ENCODE measurements at places on chromosomes 12 and 14.

DNA sequence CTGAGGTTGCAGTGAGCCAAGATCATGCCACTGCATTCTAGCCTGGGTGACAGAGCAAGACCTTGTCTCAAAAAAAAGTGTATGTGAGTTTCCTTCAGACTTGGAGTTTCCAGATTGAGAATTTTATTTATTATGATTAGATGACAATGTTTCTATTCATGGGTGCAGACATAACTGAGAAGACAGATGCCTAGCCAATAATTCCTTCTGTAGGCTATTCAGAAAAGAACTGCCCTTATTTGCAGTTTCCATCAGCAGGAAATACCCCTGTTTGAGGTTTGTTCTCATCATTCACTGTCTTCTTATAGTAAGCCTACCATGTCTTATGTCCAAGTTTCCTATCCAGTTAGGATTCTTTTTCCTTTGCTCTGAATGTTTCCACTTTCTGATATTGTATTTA is 269.0 kb downstream of the KTN1 start:
- DNase-seq: no peak

- no peak for DNase-seq
Observed at GRCh38 chr14:56816574-56817391, 6.5 kb upstream of the OTX2 start.

GRCh38 chr12:130073721-130074120 is 88.5 kb upstream of the FZD10 start:
- peak; percentile 7 for DNase-seq

DNA sequence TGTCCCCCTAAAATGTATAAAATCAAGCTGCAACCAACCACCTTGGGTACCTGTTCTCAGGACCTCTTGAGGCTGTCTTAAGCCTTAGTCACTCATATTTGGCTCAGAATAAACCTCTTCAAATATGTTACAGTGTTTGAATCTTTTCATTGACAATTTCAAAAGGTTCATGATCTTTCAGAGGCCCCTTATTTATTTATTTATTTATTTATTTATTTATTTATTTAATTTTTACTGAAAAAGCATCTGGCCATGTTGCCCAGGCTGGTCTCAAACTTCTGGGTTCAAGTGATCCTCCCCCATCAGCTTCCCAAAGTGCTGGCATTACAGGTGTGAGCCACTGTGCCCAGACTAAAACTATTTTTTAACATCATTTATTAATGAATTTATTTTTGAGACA is 8.2 kb upstream of the NUDT4 start:
- DNase-seq: no peak

- DNase-seq: no peak
Observed at GRCh38 chr14:101474563-101475455, 86.5 kb upstream of the DIO3 start.

GRCh38 chr14:92413379-92413778 is 90.4 kb downstream of the SLC24A4 start:
- no peak for DNase-seq

- DNase-seq: no peak
Observed at GRCh38 chr14:46686652-46687051, 35.1 kb upstream of the RPL10L start.

DNA sequence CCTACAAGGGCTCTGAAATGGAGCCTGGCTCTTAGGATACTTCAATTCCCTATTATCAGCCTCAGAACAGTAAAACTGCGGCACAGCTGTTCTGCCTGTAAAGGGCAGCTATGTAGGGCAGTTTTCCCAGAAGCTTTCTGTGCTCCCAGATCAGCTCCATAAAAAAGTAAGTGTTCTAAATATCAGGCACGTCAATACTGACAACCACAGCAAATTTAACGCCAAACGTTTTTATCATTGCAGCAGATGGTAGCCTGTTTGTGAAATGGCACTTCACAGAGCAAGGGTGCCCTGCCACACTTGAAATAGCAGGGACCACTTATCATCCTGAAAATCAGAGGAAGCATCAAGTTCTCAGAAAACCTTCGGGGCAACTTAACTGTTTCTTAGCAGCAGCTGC is 54.8 kb upstream of the PTHLH start:
- DNase-seq: no peak

GRCh38 chr12:57430112-57430930 is 522 bp downstream of the R3HDM2 start:
- DNase-seq: peak; percentile 54

DNA sequence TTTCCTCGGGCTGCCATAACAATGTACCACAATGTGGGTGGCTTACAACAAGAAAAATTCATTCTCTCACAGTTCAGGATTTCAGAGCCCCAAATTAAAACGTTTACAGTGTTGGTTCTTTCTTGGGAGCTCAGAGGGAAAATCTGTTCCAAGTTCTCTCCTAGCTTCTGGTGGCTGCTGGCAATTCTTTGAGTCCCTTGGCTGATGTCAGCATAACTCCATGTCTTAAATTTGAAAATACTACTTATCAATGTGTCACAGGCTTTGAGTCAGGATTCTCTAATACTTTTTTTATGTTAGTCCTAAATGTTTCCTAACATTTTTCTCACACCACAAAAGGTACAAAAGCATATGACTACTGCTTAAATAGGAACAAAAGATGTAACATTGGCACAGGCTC is 198.4 kb upstream of the ATXN7L3B start:
- no peak for DNase-seq

DNA sequence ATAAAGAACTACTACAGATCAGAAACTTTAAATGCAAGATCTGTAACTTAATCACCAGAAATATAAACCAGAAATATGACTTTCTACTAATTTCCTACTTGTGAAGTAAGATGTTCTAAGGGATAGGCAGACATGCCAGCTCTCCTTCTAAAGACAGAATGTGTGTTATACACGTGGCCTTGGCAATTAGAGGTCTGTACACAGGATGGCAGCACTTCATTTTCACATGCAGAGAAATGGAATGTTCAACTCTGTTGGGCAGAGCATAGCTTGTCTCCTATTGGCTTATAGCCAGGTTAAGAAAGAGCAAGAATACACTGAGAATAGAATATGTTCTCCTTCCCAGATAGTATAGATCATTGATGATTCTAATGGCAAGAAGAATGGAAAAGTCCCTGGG is 403.8 kb downstream of the DAD1 start:
- peak; percentile 56 for DNase-seq

DNA sequence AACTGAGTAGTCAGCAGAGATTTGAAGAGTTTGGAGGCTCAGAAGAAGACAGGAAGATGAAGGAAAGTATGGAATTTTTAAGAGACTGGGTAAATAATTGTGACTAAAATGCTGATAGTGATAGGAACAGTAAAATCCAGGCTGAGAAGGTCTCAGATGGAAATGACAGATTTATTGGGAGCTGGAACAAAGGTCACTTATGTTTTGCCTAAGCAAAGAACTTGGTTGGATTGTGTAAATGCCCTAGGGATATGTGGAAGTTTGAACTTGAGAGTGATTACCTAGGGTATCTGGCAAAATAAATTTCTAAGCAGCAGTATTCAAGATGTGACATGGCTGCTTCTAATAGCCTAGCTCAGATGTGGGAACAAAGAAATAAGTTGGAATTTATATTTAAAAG is 180.9 kb downstream of the TRHDE start:
- DNase-seq: no peak

GRCh38 chr14:95296966-95297365 is 22.7 kb downstream of the CLMN start:
- DNase-seq: no peak

DNA sequence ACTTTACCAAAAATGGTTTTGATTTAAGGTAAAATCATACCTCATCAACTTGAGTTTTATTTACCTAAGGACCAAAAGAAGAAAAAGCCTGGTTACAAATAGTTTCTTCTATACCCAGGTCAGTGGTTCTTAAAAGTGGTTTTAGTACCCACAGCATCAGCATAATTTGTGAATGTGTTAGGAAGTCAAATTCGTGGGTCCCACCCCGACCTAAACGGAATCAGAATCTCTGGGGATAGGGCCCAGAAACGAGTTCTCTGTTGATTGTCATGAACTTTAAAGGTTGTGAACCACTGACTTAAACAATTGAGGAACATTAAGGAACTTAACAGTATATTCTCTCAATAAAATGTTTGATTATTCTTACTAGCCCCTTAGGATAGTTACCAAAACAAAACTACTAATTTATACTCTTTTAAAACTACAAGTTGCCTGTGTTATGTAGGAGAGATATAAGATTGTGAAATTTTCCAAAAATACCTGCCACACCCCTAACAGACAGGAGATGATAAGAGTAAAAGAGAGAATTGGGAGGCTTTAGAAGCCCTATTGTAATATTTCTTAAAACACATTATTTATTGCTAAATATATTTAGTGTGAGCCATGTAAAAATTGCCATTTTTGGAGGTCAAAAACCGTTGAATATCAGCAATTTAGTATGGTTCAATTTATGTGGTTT is 669 bp upstream of the SLC25A21 start:
- no peak for DNase-seq

GRCh38 chr12:90951432-90952105 is 3.4 kb downstream of the CCER1 start:
- no peak for DNase-seq

DNA sequence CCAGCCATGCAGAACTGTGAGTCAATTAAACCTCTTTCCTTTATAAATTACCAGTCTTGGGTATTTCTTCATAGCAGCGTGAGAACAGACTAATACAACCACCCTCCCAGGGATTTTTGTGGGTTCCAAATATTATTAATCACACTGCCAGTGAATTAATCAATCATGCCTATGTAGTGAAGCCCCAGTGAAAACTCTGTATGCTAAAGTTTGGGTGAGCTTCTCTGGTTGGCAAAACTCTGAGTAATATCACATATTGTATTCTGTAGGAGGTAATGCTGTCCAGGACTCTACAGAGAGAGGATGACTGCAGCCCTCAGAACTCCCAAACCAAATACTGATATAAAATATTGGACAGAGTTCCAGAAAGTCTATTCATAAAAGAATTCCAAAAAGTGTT is 216.9 kb downstream of the RPAP3 start:
- no peak for DNase-seq

- DNase-seq: no peak
Observed at GRCh38 chr12:25023808-25024207, 74.9 kb upstream of the BCAT1 start.

DNA sequence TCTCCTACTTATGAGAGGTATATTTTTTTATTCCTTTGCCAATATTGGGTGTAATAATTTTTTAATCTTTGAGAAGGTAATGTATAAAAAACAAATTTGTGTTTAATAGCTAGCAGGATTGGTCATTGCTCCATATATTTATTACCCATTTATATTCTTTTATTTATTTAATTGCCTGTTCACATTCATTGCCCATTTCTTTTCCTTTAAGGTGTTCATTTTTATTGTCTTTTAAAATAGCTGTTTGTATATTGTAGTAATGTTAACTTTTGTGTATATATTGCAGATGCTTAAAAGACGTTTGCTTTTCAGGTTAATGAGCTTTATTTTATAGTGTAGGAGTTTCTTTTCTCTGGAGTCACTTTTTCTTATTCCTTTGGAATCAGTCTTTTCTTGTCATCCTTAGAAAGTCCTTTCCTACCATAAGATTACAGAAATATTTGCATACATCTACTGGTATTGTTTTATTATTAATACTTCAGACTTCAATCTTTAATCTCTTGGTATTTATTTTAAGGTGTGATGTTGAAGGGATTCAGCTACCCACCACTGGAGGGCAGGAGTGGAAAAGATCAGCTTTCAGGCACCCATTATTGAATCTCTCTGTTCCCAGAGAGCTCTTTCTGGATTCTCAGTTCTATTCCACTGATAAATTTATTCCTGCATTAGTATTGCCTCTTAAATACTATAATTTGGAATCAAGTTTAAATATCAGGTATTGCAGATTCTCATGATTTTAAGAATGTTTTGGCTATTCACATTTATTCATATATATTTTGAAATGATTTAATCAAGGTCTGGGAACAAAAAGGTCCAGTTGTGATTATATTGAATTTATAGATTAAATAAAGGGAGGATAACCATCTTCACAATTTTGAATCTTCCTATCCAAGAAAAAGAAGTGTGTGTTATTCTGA is 17.3 kb downstream of the PPM1A start:
- no peak for DNase-seq

- no peak for DNase-seq
Observed at GRCh38 chr12:19988459-19988873, 379.9 kb upstream of the PDE3A start.

GRCh38 chr12:51403159-51403558 is 12.0 kb upstream of the GALNT6 start:
- no peak for DNase-seq

DNA sequence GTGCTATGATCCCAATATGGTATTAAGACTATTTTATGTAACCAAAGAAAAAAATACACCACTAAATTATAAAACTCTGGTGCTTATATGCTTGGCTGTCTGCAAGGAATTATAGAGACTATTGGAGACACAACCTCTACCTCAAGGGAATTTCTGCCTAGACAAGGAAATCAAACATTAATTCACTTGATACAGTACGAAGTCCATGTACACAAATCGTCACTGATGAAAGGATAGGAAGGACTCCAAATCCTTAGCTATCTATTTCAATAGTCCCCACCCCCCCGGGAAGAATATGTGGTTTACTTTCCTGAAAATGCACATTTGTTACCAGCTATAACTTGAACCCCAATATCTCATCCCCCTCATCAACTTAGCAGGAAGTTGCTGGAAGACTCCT is 21.9 kb downstream of the RTN1 start:
- no peak for DNase-seq

DNA sequence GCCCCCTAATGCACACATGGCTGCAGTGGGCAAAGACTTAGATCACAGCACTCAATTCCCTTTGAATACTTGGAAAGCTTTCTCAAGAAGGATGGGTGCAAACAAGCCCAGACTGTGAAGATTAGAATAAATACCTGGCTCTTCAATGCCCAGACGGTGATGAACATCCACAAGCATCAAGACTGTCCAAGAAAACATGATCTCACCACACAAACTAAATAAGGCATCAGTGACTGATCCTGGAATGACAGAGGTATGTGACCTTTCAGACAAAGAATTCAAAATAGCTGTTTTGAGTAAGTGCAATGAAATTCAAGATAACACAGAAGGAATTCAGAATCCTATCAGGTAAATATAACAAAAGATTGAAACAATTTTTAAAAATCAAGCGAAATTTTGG is 43.8 kb upstream of the ZDHHC17 start:
- peak; percentile 37 for DNase-seq

GRCh38 chr12:3745152-3745551 is 7.8 kb downstream of the CRACR2A start:
- no peak for DNase-seq

- DNase-seq: no peak
Observed at GRCh38 chr12:4958697-4959375, 49.1 kb downstream of the KCNA1 start.
